Amygdala (tissue), 56 donors: ENCODE measurements at places on chromosomes 5 and 9.

DNA sequence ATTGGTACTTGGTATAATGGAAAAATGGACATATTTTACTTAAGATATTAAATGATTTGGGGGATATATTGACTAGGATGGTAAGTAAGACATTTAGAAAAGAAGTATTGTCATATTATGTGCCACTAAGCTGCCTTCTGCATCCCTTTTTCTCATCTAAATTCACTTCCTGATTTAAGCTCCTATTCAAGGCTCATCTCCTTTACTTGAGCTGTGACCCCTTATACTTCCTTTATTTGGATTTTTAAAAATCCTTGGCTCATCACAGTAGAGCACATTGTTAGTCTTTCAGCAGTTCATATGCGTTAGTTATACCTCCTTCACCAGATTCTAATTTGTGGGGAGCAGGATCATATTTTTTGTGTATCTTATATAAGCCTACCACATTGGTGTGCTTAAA, 6.6 kb downstream of the COMMD10 start:
- DNase-seq: no peak

- DNase-seq: no peak
Observed at GRCh38 chr9:85508616-85509015, 233.1 kb downstream of the AGTPBP1 start.

DNA sequence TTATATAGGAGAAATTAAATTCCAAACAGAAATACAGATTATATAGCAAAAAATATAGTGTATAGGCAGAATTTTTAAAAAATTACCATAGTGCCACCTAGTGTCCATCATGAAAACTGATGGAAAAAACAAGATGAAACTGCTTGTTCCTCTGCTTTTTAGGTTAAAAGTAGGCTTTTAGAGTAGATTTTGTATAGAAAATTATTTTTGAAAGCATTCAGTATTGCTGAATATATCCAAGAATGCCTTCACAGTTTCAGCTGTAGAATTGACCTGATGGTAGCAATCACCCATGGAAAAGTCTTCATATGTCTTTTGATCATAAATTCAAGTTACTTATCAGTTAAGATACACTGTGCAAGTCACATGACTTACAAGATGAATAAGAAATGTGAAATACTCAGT, 19.7 kb downstream of the RIOK2 start:
- no peak for DNase-seq

DNA sequence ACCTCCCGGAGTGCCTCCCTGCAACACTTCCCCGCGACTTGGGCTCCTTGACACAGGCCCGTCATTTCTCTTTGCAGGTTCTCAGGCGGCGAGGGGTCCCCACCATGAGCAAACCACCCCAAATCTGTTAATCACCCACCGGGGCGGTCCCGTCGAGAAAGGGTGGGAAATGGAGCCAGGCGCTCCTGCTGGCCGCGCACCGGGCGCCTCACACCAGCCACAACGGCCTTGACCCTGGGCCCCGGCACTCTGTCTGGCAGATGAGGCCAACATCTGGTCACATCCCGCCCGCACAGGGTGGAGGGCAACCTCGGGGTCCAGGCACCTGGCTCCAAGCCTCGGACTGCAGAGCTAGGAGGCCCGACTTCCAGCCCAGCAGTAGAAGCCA, 776 bp upstream of the TERT start:
- DNase-seq: no peak

GRCh38 chr5:99054972-99055371, 126.2 kb upstream of the CHD1 start:
- no peak for DNase-seq

DNA sequence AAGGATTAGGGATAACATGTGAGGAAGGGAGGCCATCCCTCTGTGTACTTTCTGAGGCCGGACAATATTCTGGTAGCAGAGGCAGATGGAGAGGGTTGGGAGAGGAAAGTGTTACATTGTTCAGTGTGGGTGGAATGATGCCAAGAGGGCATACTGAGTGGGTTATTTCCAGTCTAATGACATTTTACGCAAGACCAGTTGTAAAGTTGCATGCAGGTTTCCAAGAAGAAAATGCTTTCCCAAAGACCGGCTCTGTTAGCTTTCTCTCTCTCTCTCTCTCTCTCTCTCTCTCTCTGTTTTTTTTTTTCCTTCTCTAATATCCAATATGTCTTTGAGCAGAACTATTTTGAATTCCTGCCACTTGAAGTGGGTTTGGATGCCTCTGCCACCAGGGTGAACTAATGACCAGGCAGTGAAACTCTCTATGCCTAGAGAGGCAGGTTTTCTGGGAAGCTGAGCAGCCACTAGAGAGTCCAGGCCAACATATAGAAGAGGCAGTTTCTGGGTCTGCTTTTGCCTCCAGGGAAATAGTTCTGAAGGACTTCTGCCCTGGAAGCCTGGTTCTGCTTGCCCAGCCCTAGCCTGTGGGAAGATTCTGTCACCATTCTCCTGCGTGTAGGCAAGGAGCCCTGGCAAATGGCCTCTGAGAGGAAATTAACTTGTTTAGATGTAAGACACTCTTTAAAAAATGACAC, 24.4 kb upstream of the ZNF366 start:
- no peak for DNase-seq

DNA sequence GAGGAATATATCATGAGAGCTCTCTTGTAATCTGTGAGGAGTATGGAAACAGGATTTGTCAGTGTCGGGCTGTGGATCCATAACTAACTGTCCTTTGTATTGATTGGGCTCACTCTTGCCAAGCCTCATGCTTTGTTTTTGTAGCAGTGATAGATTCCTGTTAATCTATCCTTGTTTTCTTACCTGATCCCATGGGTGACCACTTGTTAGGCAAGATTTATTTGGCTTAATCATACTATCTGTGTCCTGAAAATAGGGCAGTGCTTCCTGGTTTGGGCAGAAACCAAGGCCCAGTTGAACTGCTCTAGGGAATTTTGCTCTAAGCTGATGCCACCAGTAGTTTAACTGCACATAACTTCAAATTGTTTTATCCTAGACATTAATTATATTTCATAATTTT, 6.1 kb downstream of the NDFIP1 start:
- DNase-seq: no peak

GRCh38 chr9:131963072-131964030, 116.3 kb downstream of the MED27 start:
- DNase-seq: no peak

GRCh38 chr5:61327760-61328753, 4.0 kb upstream of the ZSWIM6 start:
- no peak for DNase-seq
